ENCODE measurements at places on chromosomes 1 and 21.

- no peak for DNase-seq
These were observed 96.5 kb downstream of the NPHP4 start for GRCh38 chr1:5895446-5896406.

- peak; percentile 69 for DNase-seq
These were observed 3.4 kb downstream of the PTTG1IP start for GRCh38 chr21:44869781-44870747.

- DNase-seq = no peak
These were observed 30.6 kb downstream of the PRDM15 start for GRCh38 chr21:41848533-41848932.

DNA sequence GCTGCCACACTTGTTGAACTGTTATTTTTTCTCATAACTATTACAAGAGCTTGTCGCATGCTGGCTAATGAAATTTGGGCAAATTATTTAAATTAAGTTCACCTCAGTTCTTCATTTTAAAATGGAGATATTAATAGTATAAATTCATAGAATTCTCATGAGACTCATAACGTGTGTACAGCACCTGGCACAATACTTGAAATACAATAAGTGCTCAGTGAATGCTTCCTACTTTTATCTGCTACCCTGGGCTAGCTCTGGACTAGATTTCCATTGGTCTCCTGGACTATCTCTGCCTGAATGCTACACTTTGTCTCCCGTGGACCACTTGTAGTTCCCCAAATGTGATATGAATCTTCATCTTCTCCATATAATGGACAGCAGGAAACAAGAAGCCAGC lies 919 bp downstream of the SLAMF6 start:
- no peak for DNase-seq

DNA sequence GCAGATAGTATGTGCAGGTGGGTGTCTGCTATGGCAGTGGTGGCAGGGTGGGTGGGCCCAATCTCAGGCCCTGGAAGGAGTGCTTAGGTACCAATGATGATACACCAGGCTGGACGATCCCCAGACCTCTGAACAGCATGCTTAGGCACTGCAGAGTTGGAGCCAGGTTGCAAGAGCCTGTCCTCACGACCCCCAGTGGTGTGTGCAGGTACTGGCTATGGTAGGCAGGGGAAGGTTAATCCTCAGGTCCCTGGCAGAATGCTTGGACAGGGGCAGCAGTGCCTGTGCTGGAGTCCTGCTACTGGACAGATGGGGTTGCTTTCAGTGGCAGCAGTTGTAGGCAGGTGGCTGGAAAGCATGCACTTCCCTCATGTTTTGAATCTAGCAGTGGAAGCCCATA lies 100.5 kb upstream of the NEK7 start:
- no peak for DNase-seq

DNA sequence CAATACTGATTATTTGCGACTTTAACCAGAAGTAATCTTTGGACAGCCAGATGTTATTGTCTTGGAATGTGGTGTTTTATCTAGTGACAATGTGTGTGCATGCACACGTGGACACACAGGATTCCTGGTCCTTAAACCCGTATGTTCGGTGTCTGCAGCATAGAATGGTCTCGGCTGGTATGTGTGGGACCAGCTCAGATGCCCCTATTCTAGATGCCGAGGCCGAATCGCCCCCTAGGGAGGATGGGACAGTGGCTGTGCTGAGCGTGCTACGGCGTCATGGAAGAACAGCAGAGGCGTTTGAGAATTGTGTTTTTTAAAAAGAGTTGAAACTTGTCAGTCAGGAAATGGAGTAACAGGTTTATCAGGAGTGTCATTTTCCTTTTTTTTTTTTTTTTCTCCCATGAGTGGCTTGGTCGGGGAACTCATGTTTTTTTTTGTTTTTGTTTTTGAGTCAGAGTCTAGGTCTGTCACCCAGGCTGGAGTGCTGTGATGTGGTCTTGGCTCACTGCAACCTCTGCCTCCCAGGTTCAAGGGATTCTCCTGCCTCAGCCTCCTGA lies 30.1 kb downstream of the SKI start:
- peak; percentile 23 for DNase-seq

- DNase-seq = no peak
These were observed 237.3 kb upstream of the POU3F1 start for GRCh38 chr1:38283696-38284470.

GRCh38 chr1:161227196-161227871 lies 1.5 kb downstream of the TOMM40L start:
- peak; percentile 37 for DNase-seq

DNA sequence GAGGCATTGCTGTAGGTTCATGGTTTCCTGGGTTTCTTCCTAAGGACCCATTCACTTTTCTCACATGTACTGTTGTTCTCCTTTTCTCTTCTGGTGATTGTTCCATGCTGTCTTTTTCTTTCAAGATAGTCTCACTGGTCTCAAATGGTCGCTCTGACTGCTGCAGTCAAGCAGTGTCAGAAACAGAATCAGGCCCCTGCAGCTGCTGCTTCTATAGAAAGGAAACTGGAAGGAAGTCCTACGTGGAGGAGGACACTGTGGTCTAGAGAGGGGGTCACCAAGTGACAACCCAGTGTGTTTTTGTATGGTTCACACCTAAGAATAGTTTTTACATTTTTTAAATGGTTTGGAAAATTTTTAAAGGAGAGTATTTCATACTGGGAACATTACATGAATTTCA lies 2.4 kb downstream of the NECAP2 start:
- no peak for DNase-seq

GRCh38 chr1:171576144-171576543 lies 45.9 kb upstream of the MYOCOS start:
- no peak for DNase-seq

DNA sequence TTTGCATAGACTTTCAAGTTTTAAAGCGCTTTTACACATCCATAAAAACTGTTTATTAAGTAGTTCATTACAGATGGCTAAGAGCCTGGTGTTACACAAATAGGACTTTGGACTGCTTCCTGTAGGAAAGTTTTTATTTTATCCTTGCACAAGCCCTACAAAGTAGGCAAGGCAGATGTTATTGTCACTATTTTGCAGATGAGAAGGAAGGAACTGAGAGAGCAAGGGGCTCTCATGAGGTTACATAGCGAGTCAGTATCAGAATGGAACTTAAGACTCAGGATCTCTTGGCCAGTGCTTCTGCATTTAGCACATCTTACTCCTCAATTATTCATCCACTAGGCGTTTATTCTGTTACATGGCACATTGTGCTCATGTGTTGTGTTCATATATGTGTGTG lies 2.6 kb upstream of the MAPKAPK2 start:
- no peak for DNase-seq

GRCh38 chr1:156755527-156755950 lies 4.1 kb upstream of the HDGF start:
- DNase-seq = no peak

DNA sequence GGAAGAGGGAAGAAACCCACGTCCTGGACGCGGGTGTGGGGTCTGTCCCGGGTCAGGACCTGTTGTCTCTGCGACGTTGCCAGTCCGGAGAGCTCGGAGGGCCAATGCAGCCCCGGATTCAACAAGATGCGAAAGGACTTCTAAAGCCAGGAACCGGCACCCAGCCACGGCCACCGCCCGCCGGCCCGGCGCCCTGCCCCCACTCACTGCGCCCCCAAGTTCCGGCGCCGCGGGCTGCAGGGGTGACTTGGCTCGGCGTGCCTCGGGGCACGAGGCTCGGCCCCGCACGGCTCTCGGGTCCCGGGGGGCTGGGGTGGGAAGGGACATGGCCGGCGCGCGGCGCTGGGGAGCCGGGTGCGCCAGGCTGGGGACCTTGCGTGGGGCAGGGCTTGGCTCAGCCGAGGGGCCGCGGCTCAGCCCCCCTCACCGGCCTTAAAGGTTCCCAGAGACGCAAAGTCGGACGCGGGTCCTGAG lies 51.8 kb upstream of the H6PD start:
- no peak for DNase-seq

GRCh38 chr1:31788138-31788824 lies 24.1 kb upstream of the ADGRB2 start:
- peak; percentile 86 for DNase-seq

DNA sequence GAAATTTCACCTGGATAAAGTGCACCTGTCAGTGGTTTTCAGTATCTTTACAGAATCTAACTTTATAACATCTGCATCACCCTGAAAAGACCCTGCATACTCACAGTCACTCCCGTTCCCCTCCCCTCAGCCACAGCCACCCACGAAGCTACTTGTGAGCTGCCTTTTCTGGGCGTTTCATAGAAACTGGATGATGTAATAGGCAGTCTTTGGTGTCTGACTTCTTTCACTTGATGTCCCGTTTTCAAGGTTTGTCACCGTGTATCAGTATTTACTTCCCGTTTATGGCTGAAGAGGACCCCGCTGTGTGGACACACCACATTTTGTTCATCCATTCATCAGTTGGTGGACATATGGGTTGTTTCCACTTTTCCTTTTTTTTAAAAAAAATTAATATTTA lies 47.8 kb upstream of the LRRC3 start:
- DNase-seq = no peak

- DNase-seq = no peak
These were observed 605 bp downstream of the TNFRSF9 start for GRCh38 chr1:7940034-7940433.

- peak; percentile 9 for DNase-seq
These were observed 156.1 kb downstream of the NR5A2 start for GRCh38 chr1:200183637-200184036.

- DNase-seq = no peak
These were observed 162.4 kb upstream of the POU3F1 start for GRCh38 chr1:38208716-38209632.

GRCh38 chr1:150927624-150928023 lies 1.5 kb downstream of the SETDB1 start:
- no peak for DNase-seq

GRCh38 chr1:3890389-3891328 lies 9.4 kb downstream of the C1orf174 start:
- DNase-seq = no peak

GRCh38 chr1:244964112-244964971 lies 100.0 kb upstream of the HNRNPU start:
- DNase-seq = peak; percentile 23

DNA sequence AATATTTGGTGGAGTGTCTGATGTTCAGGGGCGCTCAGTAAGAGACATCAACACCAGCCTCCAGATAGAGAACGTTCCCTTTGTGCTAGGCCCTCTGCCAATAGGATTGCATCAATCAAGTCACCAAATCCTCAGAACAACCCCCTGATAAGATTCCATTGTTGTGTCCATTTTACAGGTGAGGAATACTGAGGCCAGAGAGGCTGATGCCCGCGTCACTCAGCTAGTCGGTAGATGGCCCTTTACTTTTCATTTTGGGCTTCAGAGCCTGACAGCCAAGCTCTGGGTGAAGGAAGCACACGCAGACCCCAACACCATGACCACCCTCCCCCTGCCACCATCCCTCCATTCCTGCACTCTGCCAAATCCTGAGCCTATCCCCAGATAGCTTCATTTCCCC lies 406.2 kb downstream of the PTPRU start:
- DNase-seq = no peak

- no peak for DNase-seq
These were observed 31.1 kb downstream of the SLAMF6 start for GRCh38 chr1:160491981-160492380.

- DNase-seq = peak; percentile 53
These were observed at the start of gene DSCAM for GRCh38 chr21:40846587-40847411. TSS of gene DSCAM (minus strand) at chr21:40847158. CDS start at chr21:40846661, 497 bp downstream.

DNA sequence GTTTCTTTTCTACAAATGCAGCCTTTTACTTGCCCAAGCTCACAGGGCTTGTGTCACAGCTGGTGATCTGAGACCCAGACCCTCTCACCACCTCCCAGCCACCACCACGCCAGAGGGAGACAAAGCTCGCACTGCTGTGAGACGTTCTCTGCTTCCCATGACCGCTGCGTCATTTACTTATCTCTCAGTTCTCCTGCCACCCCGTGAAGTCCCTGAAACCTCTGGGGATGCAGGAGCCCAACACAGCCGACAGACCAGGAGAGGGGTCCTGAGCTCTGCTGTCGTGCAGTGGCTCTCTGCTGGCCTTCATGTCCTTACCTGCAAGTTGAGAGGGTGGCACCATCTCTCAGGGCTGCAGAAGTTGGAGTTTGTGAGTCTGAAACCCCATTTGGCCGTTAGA lies 77.7 kb downstream of the SLC16A1 start:
- no peak for DNase-seq

DNA sequence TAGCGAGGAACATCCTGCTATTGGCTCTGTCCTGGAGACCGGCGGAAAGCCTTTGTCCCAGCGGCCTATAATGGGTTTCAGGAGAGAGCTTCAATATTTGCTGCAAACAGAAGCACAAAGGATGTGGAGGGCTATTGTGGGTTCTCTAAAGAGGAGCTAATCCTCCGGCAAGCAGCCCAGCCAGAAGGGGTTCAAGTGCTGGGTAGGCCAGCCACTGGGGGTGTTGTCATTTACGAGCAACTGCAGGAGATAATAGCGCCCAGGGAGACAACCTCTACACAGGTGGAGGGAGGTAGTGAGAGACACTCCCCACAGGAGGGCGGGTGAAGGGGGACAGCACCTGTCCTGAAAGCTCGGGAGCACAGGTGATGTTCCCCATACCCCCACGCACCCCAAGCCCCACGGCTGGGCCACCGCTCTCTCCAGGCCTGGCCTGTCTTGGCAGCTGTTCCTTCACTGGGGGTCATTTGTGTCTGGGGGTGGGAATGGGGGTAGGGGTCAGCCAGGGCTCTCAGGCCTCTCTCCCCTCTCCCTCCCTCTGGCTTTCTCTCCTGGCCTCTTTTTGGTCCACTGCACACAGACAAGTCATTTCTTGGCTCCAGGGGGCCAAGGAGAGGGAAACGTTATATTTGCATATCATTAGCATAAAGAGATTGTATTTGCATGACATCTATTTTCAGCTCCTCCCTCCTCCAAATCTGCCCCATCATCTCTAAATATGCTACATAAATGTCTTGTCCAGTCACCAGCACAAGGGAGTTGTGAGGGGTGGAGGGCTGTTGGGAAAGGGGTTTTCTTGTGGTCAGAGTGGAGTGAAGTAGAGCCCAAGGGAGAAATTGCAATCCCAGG lies 22.0 kb upstream of the SLC26A9 start:
- no peak for DNase-seq

DNA sequence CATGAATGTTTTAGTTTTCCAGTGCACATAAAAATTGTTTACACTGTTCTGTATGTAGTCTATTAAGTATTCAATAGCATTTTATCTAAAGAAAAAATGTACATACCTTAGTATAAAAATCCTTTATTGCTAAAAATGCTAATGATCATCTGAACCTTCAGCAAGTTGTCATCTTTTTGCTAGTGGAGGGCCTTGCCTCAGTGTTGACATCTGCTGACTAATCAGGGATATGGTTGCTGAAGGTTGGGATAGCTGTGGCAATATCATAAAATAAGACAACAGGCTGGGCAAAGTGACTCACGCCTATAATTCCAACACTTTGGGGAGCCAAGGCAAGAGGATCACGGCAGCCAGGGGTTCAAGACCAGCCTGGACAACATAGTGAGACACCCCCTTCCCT lies 9.0 kb downstream of the DYNLT5 start:
- DNase-seq = peak; percentile 23

DNA sequence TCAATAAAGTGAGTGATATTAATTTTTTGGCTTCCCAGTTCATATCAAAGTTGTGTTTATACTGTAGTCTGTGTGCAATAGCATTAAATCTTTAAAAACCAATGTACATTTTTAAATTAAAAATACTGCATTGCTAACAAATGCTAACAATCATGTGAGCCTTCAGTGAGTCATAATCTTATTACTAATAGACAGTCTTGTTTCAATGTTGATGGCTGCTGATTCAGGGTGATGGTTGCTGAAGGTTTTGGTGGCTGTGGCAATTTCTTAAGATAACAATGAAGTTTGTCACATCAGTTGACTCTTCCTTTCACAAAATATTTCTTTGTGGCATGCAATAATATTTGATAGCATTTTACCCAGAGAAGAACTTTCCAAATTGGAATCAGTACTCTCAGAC lies 109.0 kb downstream of the ZMYM4 start:
- DNase-seq = peak; percentile 15

GRCh38 chr1:237838320-237838719 lies 52.4 kb downstream of the ZP4 start:
- DNase-seq = no peak

Data from foreskin keratinocyte (primary cell).